CD4-positive, alpha-beta T cell treated with Interleukin-2 at 100 ng/mL for 4 hours (primary cell): ENCODE measurements at places on chromosomes 3 and 15.

- DNase-seq = no peak
Observed at GRCh38 chr3:22106213-22106896, 355.3 kb upstream of the ZNF385D start.

DNA sequence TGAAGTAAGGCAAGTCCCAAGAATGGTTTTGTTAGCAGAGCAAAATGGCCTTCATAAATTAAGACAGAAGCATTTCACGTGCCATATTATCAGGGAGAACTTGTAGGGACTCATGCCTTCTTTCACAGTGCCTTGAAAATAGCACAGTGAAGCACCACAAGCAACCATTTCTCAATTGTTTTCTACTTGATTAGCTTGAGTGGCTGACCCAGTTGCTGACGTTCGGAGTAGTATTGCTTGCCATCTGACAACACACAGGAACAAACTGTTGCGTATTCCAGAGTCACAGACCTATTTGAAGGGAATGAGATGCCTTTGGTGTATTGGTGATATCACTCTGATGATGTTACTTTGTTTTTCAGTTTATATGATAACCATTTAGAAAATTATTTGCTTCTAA lies 3.0 kb upstream of the C3orf52 start:
- no peak for DNase-seq

- DNase-seq = no peak
Observed at GRCh38 chr3:192079098-192079497, 618.1 kb downstream of the PYDC2 start.

DNA sequence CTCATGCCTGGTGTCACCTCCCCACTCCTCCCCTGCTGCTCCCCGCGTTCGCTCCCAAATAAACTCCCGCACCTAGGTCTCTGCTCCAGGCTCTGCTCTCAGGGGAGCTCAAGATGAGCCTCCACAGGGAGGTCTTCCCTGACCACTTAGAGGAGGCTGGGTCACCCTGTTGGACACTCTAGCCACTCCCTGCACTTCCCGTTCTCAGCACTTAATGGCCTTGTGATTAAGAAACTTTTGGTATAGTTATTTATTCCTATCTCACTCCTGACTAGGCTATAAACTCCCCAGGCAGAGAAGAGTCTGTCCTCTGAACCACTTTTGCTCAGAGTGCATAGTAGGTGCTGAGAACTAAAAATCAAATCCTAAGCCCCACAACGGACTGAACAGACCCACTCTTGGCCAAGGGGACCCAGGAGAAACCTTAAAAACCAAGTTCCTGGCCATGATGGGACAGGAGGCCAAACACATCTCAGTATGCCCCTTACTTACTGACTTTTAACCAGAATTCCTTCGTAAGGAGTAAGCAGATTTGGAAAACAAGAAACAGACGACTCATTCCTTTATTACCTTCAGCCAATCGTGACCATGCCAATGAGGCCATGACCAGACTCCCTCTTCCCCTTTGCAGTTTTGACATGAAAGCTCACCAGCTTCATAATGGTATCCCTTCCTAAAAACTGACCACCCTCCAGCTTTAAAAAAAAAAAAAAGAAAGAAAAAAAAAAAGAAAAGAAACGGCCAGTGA lies 69.0 kb upstream of the HRH1 start:
- DNase-seq = no peak

DNA sequence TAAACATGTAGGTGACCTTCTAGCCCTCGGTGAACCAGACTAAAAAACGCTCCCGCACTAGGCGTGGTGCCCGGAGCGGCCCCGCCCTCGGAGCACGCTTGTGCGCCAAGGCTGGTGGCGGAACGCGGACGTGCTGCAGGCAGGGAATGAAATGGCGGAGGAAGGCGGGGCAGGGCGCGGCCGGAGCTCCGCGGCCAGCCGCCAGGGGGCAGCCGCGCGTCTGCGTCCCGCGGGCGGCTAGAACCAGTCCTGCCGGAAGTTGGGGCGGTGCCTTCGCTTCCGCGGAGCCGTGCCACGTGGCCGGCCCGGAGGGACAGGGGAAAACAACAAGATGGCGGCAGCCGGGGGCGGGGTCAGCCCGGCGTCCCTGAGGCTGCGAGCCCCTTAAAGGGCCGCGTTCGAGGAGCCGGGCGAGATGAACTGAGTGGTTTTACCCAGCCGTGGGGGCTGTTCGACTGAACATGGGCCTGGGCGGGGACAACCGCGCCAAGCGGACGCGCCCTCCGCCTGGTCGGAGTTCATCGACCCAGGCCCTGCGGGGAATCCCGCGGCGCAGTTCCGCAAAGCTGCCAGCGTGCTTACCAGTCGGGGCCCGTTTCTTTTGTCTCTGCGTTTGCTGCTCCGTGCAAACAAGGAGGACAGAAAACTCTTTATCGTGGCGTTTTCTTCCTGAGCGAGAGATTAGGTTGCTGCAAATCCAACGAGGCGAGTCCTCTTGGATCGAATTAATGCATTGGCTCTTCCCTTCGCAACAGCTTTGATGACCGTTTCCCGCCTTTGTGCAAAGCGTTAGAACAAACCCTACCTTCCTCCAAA lies 90.9 kb upstream of the CHD2 start:
- peak; percentile 99 for DNase-seq

DNA sequence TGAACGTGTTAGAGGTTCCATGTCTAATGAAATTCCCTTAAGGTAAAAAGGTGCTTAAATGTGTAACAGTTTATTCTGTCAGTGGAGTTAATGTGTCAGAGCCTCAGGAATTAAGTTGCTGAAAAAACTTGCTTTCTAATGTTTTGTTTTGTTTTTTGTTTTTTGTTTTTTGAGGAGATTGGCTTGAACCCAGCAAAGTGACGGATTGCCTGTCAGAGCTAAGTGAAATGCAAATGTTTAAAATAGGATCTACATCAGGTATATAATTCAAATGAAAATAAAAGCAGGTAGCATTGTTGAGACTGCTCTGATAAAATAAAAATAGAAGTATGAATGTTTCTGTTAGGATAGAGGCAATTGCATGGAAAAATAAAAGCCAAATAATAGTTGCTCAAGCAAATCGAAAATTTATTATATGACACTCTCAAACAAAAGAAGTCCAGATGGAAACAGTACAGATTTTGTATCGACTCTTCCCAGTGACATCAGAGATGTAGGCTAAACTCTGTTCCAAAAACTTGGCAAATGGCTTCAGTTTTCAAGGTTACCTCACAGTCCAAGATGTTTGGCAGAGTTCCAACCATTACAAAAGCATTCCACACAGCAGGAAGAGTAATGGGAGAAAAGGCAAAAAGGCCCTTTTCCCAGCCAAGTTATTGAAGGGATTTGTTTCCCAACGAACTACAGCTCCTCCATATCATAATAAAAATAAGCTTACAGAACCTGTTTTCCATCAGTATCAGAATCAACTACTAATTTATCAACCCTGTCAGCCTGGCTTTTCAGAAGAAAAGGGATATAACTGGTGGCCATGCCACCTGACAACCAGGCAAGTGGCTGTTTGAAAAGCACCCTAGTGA lies 291.0 kb downstream of the TBL1XR1 start:
- no peak for DNase-seq

DNA sequence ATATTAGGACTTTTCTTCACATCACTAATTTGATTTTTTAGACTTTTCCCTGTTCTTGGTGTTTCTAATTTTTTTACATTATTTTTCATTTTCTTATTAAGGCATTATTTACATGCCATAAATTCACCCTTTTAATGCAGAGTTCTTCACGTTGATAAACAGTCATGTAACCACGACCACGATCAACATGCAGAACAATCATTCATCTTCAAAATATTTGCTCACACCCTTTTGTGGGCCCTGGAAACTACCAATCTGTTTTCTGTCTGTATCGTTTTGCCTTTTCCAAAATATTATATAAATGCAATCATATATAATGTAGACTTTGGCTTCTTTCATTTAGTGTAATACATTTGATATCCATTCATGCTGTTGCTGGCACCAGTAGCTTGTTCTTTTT lies 48.7 kb downstream of the ARRDC4 start:
- no peak for DNase-seq

- DNase-seq = no peak
Observed at GRCh38 chr15:100612539-100612938, 10.2 kb downstream of the ASB7 start.

DNA sequence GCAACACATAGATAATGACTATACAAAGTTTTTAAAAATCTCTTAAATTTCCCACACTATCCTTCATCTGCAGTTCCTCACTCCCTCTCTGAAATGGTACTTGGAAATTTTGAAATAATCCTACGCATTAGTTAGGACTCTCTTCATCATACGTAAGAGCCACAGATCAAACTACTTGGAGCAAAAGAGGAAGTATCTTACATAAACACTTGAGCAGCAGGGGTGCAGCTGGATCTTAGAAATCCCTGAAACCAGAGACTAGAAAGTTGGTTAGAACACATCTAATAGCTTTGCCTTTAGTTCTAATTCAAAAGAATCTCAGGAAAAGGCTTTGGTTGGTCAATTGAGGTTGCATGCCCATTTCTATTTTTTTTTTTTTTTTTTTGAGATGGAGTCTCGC lies 38.8 kb upstream of the ZNF445 start:
- no peak for DNase-seq

DNA sequence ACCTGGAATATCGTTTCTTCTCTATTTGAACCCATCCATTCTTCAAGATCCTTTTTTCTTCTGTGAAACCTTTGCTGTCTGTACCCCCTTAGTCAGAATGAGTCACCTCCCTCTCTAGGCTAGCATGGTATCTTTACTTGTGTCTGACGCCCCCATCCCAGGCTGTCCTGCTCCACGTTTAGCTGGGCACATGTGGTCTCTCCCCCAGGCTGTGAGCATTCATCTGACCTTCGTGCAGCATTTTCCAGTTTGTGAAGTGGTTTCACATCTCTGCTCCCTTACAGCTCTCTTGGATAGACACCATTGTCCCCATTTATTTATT lies 14.3 kb upstream of the TLE3 start:
- no peak for DNase-seq

GRCh38 chr3:62378311-62378789 lies 5.0 kb upstream of the FEZF2 start:
- DNase-seq = no peak

DNA sequence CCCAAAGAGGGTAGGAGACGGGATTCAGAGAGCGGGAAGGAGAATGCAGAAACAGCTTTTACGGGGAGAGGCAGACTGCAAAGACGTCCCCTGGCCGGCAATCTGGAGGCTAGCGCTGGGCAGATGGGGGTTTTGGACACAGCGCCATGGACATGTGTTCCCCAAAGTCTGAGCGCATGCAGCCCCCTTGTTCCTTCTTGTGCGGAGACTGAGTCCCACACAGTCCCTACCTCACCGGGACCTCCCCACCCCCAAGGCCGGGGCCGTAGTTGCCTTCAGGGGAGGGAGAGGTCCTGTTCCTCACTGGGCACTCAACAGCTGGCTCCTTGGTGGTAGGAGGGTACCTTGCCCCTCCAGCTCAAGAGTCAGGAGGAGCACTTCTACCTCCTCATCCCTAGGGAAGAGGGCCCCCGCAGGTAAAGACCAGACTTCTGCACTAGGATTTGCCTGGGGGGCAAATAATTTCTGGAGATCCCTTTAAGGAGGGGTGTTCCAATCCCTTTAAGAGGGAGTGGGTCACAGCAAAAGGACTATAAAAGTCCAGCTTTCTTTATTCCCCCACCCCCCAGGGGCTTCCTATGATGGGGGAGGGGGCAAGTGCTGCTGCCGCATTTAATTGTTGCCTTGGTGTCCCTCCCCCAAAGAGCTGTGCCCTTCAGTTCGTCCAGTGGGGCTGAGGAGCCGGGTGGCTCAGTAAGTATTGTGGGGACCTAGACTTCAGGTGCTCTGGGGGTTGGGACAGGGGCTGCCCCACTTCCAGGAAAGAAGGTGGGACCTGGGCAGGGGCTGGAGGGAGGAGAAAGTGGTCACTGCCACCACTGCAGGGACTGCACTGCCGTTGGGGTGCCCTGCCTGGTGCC lies 3.6 kb upstream of the BAHD1 start:
- no peak for DNase-seq

DNA sequence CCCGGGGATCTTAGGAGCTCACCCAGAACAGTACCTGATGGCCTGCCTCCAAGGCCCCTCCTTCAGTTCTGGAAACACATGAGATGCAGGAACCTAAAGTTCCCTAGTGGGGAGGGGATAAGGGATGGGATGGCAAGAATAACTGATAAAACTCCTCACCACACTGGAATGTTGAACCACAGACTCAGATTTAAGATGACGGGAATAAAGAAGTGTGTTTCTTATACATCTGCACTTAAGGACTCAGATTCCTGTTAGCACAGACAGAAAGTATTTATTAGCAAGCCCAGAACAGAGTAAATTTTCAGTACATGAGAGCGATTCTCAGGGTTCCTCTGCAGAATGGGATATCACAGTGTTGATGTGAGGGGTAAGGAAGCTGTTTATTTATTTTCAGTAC lies 245.2 kb downstream of the TLE3 start:
- no peak for DNase-seq

DNA sequence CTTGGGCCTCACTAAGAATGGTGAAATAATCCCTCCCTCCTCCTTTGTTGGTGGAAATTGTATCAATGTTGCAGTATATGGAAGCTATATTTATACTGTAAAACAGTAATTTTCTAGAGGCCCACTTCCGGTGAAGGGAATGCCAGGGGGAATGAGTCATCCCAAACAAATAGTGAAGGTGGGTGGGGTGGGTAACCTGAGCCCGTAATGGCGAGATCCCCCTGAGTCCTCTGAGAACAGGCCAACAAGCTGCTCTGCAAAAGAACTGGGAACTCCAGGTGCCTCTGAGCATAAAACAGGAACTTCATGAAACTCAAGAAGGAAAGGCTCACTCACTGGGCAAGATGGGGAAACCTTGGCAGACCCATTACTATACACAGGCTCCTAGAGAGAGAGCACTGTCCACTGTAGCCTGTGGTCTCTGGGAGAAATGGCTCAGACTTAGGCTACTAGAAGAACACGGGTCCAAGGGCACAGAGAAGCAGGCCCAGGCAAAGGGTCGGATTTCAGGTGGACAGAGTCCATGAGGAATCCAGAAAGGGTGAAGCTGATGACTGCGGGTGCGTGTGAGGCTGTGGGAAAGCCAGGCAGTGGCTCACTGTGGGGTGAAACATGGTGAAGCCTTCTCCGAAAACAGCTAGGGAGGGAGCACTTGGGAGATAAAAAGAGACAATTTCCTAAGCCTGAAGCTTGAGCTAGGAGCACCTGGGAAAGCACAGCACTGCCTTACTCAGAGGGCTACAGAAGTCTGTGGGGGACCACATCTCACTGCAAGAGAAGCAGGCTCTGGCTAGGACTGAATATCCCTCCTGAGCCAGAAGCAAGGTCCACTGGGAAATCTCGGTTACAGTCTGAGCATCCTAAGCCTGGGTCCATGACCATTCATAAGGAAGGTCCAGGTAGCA lies 19.8 kb downstream of the LARP6 start:
- DNase-seq = no peak

GRCh38 chr3:113354307-113354706 lies 87.0 kb downstream of the CFAP44 start:
- no peak for DNase-seq

DNA sequence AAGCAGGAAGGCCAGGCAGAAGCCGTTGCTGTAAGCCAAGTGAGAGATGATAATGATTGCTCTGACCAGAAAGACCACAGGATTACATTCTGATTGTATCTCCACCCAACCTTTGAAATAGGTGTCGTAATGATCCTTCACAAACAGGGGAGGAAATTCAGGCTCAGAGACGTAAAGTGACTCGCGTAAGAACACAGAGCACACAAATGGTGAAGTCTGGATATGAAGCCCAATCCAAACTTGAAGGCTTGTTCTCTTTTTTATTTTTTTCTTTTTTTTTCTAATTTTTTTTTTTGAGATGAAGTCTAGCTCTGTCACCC lies 25.3 kb upstream of the PIAS1 start:
- DNase-seq = no peak
